CD4-positive, alpha-beta T cell treated with Interleukin-17A for 4 hours (primary cell): ENCODE measurements at places on chromosomes 11 and 22.

DNA sequence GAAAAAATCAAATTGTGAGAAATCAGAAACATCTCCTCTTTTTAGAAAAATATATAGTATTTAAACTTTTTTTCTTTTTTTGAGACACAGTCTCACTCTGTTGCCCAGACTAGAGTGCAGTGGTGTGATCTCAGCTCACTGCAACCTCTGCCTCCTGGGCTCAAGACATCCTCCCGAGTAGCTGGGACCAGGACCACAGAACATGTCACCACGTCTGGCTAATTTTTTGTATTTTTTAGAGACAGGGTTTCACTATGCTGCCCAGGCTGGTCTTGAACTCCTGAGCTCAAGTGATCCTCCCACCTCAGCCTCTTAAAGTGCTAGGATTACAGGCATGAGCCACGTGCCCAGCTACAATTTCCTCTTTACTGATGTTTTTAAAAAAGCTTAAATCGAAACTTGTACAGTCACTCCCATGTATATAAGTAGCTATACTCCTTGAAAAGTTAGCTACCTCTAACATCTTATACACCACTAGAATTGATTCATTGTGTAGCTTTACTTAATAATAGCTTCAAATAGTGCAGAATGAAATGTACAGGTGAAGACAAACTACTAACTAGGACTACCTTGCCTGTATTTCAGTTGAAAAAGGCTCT lies 10.3 kb downstream of the EIF4G2 start:
- DNase-seq: no peak

DNA sequence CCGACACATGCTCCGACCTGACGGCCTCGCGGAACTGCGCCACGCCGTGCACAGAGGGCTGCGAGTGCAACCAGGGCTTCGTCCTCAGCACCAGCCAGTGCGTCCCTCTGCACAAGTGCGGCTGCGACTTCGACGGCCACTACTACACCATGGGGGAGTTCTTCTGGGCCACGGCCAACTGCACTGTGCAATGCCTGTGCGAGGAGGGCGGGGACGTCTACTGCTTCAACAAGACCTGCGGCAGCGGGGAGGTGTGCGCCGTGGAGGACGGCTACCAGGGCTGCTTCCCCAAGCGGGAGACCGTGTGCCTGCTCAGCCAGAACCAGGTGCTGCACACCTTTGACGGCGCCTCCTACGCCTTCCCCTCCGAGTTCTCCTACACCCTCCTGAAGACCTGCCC lies 26.8 kb downstream of the TECTA start:
- DNase-seq: no peak

- no peak for DNase-seq
Measured at GRCh38 chr11:69335781-69336405, 41.9 kb downstream of the MYEOV start.

DNA sequence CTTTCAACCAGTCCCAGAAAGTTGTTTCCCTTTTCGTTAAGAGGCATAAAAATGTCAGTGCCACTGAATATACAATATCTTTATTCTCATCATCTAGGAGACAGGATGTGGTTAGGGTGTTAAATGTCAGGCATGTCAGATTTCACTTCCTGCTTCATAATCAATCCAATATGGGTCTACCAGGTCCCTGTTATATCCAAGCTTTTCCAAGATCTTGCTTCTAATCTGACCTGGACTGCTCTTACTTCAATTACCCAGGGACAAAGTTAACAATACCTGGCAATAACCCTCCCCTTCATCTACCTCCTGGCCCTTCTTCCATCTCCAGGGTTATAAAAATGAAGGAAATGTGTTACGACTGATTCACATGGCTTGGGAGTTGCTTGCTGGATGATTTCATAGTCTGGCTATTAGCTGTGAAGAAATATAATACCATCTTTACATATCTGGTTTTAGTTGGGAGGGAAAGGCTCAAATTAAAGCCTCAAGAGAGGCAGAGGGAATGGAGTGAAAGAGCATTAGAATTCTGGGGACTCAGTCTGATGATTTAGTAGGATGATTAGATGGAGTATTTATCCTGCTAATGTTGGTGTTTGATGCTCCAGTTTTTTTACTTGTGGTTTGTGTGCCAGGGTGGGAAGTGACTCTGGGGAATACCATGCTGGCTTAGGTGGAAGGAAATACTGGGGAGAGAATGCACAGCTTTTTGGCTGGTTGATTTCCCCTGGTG lies 534.3 kb downstream of the ETS1 start:
- no peak for DNase-seq

DNA sequence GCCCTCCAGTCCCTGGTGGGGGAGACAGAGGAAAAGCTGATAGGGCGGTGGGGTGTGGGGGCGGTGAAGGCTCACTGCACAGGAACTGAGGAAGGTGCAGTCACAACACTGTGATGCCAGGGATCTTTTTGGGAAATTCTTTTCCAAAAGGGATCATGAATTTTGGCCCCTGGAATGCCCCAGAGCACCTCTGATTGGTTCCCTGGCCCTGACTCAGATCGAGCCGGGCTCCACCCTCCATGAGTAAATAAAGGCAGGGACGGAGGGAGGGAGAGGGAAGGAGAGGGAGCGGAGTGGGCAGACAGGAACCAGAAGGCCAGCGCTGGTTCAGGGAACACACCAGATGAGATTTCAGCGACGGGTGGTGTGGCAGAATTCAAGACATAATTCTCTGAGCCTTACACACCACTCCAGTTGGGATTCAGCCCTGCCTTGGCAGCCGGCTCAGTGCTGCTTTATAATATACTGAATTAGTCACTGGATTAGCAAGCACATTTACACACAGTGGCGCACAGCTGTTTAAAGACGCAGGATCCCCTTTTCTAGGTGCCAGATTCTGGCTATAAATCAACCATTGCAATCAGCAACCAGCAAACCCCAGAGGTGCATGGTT lies 80.3 kb downstream of the ETS1 start:
- peak; percentile 63 for DNase-seq

DNA sequence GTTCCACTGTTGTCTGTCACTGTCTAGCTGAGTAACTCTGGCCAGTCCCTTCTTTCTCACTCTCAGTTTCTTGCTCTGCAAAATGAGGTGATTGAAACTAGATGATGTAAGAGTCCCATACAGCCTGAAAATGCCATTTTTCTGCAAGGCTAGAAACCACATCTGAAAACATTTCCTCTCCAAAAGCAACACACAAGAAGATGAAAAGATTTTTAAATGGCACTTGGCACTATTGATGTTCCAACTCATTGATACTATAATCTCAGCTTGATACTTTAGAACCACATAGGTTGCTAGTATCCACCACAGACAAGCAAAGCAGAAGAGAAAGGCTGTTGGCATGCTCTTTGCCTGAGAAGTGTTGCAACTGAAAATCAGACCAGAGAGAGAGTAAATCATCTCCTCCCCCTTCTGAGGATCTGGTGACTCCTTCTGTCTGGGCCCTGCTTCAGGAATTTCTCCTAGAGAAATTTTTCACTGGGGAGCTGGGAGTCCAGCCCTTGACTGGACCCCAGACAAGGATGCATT lies 1217.9 kb downstream of the LRRC4C start:
- DNase-seq: no peak

GRCh38 chr11:36230779-36231699 lies 58.2 kb downstream of the COMMD9 start:
- no peak for DNase-seq

DNA sequence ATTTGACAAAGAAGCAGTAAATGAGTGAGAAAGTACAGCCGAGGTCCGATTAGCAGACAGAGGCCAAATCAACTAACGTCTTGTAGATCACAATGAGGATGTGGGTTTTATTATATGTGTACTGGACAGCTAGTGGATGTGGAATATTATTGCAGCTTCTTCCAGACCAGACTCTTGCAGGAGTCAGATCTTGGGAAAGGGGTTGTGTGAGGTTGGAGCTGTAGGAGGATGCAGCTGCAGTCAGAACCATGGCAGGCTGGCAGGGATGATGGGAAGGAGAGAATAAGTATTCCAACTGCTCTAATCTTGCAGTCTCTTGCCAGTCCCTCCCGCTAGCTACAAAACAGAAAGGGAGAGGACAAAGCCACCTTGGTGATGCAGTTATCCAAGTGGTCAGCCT lies 46.8 kb upstream of the LDLRAD3 start:
- no peak for DNase-seq

- DNase-seq: no peak
Measured at GRCh38 chr22:25083807-25084200, 115.9 kb upstream of the CRYBB3 start.

- no peak for DNase-seq
Measured at GRCh38 chr11:4211991-4212390, 117.4 kb downstream of the RRM1 start.

DNA sequence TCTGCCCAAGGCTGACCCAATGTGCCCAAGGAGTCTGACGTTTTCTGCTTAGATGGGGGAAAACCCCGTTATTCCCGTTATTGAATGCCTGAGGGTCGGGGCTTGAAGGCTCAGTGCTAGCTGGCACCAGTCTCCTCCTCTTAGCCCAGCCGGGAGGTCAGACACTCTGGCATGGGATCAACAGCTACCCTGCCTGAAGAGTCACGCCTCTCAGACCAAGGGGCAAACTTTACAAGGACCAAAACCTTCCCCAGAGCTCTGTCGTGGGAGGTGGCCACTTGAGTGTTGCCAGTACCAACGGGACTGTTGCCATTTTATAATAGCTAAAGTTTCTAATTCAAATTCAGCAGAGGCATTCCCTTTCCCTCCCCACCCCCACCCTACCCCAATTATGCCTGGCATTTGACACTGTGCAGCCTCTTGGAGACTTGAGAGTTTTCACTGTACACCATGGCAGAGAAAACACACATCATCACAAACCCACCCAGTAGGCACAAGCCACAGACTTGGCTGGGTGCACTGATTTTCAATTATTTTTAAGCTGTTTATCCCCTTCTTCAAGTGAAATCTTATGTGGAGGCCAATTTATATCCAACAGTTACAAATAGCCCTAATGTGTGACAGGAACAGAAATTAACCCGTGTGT lies 137.5 kb upstream of the SYT13 start:
- DNase-seq: no peak

DNA sequence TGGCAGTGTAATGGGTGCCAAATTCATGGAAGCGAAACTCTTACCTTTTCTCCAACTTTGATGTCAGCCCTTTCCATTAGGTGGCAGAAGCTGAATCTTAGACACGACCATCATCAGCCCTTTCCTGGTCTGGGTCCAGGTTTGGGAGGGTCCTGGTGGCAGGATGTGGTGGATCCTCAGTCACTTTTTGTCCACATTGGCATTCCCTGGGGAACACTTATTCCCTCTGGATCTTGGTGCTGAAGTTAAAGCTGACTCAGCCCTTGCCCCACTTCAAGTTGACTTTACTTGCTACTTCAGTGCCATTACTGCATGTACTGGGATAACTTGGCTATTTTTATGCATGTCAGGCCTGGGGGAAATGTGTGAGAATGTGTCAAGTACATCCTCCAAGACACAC lies 16.6 kb upstream of the NTM start:
- no peak for DNase-seq

GRCh38 chr11:113481672-113482071 lies 6.5 kb upstream of the DRD2 start:
- no peak for DNase-seq

- no peak for DNase-seq
Measured at GRCh38 chr11:60396382-60396781, at the start of gene MS4A14. TSS of gene MS4A14 (plus strand) at chr11:60396459. CDS start at chr11:60396579, 120 bp downstream.

- no peak for DNase-seq
Measured at GRCh38 chr11:17252704-17253103, 23.8 kb upstream of the NUCB2 start.

DNA sequence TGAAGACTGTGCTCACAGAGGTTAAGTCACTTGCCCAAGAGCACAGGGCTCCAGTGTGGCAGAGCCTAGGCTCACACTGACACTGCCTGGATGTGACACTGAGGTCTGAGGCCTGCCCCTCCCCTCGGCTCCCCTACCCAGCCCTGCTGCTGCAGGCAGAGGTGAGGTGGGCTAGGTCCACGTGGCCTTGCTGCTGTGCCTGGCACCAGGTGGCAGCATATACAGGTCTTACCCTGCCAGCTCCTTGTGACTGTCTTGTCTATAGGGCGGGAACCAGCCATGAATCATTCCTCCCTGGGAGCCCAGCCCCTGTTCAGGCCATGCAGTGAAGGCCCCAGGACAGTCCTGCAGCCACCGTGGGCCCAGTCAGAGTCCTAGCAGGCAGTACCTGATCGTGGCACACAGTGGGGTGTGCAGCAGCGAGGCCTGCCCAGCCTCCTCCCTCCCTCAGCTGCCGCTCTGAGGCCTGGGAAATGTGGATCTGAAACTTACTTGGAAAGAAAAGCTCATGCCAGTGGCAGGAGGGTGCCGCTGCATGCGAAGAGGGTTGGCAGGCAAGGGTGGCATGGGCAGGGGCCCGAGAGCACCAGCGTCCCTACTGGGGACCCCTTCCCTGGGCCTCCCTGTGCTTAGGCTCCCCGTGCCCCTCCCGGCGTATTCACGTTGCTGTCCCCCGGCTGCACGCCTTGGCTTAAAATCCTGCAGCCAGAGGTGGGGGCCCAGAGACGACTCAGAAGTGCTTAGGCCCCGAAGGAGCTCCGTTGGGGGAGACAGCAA lies 1.2 kb upstream of the CERK start:
- peak; percentile 79 for DNase-seq

GRCh38 chr11:120212926-120213325 lies 2.1 kb downstream of the OAF start:
- DNase-seq: no peak

- DNase-seq: no peak
Measured at GRCh38 chr11:78112582-78113275, 26.7 kb downstream of the ALG8 start.

GRCh38 chr22:45518580-45518991 lies 15.9 kb downstream of the FBLN1 start:
- no peak for DNase-seq

DNA sequence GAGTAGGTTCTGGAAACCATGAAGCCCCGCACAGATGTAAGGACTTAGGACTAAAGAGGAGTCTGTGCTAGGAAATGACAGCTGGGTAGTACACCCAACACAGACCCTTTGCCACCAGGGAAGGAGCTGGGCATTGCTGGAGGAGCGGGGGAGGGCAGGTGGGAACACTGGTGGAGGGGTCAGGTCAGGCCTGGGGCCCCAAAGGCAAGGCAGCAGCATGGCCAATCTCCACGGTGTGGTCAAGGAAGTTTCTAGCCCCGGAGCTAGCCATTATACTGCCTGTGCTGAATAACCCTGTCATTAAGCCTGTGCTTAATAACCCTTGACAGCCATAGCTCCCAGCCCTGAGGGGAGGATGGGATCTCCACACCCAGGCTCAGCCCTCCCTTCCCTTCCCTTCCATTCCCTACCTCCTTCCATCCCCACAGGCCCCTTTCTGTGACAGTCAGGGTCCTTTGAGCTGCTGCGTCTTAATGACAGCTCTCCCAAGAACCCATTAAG lies 2.1 kb downstream of the TMPRSS4 start:
- DNase-seq: no peak

- no peak for DNase-seq
Measured at GRCh38 chr11:76166314-76166713, 40.0 kb downstream of the WNT11 start.
